ENCODE measurements at places on chromosomes 11 and 22.

DNA sequence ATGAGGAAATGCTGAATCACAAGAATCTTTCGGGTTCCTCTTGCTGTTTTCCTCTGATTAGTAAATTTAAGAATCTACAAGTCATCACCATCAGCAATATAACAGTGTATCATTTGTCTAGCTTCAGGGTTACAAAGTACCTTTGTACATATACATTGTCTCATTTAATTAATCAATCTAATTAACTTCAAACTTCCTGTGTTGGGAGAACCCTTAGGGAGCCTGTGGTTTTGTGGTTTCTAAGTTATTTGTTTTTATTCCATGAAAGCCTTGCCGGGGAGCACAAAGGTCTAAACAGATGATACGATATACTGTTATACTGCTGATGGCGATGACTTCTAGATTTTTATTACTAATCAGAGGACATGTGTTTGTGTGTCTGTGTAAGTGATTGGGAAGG lies 41.0 kb downstream of the TIMP3 start:
- no peak for DNase-seq

GRCh38 chr11:78535920-78536319 lies 38.7 kb downstream of the NARS2 start:
- no peak for DNase-seq

DNA sequence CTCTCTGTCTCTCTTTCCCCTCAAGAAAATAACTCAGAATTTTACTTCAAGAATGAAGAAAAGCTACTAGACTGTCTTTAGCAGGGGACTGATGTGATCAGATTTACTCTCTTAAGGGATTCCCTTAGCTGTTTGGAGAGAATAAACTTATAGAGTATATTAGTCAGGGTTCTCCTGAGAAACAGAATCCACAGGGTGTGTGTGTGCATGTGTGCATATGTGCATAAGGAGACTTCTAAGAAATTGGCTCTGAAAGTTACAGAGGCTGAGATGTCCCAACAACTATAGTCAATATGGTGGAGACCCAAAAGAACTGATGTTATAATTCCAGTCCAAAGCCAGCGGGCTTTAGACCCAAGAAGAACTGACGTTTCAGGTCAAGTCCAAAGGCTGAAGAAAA lies 43.1 kb upstream of the ARL14EP start:
- no peak for DNase-seq

DNA sequence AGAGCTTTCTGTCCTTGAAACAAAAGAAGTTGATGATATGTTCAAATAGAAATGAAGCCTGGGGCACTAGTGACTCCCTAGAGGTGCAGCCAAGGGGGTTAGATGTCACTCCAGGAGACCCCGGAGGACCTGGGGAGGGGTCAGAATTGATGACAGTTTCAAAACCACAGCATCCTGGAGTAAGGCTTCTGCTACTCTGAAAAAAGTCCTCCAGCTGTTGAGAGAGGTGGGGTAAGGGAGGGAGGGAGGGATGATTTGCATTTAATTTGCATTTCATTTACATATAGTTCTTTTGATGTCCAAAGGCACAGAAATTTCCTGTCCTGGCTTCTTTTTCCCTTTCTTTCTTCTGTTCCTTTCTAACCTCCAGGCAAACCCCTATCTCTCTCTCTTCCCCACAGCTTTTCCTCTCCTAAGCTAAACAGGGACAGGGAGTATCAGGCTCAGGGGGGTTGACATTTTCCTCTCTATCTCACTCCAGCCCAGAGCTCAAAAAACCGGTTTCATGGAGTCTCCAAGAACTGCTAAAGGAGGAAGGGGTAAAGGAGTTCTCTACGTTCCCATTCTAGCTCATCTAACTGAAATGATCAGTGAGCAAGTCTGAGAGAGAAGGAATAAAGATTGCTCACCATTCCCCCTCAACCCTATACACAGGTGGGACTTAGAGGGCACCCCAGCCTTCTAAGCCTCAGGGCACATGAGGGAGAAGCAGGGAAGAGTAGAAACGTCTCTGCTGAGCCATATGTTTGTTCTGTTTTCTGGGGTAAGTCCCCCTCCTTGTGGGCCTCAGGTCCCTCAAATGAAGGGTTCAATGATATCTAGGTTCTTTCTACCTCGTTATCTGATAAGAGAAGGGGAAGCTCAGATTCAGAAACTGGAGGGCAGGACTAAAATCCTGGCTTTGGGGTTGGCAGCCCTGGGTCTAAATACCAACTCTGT lies 3.5 kb upstream of the POU2F3 start:
- DNase-seq: no peak

DNA sequence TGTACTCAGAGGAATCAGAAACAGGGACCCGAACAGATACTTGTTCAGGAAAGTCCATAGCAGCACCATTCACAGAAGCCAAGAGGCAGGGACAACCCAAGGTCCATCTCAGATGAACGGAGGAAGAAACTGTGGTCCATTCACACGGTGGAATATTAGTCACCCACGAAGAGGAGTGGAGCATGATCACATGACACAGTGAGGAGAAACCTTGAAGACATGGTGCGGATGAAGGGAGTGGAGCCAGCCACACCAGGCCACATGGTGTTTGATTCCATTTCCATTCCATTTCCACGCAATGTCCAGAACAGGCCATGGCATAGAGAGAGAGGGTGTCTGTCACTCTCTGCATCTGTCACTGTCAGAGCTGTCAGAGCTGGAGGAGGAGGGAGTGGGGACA lies 30.7 kb downstream of the NADSYN1 start:
- DNase-seq: no peak

- no peak for DNase-seq
These were observed 204.8 kb downstream of the SWAP70 start for GRCh38 chr11:9868641-9869040.

DNA sequence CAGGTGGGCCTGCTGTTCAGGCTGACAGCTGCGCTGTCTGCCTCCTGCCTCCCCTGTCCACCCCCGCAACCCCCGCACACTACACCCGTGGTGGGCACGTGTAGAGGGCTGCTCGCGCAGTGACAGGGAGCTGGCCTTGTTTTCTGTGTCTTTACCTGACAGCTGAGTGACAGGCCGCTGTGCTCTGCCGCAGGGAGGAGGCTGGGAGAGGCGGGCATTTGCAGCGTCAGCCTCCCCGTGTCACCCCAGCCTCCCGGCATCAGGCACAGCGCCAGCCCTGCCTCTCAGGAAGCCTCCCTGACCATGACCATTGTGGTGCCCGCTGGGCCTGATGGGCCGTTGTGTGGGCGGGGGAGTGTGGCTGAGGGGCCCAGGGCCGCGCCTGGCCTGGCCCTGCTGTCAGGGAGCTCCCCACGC lies 32.0 kb upstream of the RELT start:
- DNase-seq: no peak

GRCh38 chr22:26205494-26205893 lies 36.2 kb downstream of the SEZ6L start:
- no peak for DNase-seq

GRCh38 chr11:69573761-69574607 lies 67.0 kb upstream of the CCND1 start:
- no peak for DNase-seq

DNA sequence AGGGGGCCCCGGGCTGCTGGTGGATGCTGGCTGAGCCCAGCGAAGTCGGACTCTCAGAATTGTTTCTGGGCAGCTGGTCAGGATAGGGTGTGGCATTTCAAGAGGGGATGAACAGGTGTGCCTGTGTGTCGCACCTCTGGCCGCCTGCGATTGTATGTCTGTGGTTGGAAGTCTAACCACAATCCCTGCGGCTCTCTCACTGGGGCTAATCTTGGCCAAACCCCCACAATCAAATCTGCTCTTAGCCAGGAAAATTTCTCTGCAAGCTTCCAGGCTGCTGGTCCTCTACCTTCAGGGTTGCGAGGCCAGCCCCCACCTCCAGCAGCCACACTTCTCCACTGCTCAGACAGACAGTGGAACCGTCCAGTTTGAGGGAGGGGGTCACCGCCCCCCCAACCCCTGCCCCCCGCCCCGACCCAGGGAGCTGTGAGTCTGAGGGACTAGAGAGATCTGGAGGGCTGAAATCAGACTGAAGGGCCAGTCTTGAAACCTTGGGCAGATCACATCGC lies 953 bp downstream of the ATG16L2 start:
- DNase-seq: no peak

DNA sequence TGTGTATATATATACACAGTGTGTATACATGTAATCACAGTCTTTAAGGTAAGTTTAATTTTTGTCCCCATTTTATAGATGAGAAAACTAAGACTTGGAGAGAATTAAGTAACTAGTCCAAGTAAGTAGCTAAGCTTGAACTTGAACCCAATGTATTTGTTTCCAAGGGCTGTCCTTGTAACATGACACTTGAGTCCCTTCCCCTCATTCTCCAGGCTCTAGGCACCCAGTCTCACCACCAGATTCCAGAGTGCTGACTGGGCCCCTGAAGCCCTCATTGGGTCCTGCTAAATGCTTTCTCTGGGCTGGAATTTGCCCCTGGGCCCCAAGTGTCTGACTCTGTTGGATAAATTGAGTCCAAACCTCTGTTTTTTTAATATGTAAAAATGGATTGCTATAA lies 45.5 kb downstream of the ADM start:
- DNase-seq: no peak

DNA sequence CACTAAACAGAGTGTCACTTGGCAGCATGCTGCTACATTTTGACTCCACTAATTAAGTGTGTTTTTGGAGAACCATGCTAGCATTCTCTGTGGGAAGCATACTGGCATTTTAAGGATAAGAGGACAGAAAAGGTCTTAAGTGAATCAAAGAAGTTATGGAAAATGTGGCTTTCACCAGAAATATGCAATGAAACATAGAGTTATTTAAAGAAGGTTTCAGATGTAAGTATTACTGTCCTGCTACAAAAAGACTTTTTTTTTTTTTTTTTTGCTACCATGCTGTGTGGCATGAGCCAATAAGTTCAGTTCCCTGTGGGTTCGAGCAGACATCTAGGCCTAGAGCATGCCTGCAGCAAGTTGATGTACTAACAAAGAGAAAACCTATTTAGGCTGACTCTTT lies 187.6 kb downstream of the MSANTD4 start:
- DNase-seq: no peak

GRCh38 chr11:86523738-86524619 lies 148.4 kb downstream of the ME3 start:
- no peak for DNase-seq

DNA sequence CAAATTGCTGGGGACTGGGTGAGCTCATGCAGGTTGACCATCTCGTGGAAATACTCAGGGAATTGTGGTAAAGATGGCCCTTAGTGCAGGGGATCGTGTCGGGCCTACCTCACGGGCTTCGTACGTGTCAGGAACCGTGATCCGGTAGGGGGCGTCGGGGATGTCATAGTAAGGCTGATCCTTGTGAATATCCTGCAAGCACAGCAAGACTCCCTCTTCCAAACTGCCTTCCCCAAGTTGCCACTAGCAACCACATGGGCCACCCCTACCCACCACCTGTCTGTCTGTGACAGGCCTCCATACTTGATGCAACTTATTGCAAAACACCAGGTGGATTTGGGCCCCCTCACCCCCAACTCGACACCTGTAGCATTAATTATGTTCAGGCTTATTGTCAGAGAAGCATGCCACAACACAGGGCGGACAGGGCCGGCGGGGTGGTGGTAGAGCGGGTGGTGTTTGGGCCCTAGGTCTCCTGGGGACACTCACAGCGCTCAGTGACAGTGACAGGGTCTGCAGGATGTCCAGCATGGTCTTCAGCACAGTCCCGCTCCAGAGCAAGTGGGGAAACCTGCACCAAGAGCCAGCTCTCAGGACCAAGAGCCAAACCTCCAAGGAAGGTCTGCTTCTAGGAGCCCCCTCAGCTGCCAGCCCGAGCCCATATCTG lies 22.6 kb upstream of the SERPIND1 start:
- DNase-seq: no peak

GRCh38 chr11:128559496-128560103 lies 27.8 kb downstream of the ETS1 start:
- DNase-seq: no peak

DNA sequence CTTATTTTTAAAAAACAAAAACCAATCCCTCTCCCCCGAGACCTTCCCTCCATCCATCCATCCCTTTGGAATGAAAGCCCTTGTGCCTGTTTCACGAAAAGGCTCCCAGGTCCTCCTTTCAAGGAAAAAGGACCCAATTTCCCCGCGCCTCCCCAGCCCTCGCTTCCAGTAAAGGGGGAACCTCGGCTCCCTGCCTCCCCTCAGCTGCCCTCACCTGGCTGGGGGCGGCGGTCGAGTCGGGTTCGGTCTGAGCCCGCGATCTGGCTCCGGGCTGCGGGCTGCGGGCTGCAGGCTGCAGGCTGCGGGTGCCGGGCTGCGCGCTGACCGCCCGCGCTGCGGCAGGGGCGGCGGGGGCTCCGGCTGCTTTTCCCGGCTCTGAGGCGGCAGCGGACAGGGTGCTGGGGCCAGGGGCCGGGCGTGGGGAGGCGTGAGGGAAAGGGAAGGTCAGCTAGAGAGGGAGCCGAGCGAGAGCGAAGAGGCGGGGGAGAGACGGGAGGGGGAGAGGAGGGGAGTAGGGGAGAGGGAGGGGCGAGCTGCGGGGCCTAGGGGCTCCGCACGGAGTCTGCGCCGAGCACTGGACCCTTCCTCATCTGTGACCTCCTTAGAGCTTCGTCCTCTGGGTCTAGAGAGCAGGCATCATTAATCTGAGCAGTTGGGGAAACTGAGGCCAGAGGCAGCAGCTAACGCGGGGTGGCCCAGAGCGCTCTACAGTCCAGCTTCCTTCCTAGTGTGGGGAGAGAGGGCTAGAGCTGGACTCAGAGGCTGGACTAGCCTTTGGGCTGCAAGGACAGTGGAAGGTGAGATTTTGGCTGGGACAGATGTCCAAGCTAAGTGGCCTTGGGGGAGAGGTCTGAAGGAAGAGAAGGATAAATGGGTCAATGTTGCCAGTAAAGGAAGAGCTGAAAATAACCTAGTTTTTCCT lies at the start of gene C1QTNF4:
Gene C1QTNF4 (minus strand): TSS at position 478 of the 922 bp plus-strand sequence. CDS start 3,601 bp downstream, outside the sequence.
- DNase-seq: no peak

DNA sequence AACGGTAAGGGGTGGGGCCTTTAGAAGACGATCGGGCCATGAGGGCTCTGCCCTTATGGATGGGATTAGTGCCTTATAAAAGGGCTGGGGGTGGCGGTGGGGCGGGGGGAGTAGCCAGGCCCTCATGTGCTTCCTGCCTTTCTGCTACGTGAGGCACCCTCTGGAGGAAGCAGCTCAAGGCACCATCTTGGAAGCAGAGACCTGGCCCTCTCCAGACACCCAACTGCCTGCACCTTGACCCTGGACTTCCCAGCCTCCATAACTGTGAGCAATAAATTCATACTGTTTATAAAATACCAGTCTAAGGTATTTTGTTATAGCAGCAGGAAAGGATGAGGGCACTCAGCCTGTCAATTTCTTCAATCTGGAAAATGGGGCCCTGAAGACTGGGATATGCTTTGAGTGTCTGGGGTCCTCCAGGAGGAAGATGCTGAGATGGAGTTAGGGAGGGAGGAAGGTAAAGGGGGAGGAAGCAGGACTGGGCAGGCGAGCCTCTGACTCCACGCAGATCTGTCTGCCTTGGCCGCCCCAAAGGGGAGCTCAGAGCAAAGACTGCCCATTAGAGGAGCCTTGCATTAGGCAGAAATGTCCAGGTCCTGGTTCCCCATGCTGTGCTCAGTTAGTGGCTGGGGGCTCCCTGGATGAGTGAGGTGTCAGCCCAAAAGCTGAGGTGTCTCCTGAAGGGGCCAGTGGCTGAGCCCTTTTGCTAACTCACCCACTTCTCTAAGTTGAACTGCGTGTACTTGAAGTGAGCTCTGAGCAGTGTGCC lies 5.3 kb downstream of the CABP2 start:
- no peak for DNase-seq

Data from stimulated activated CD8-positive, alpha-beta memory T cell treated with anti-CD3 and anti-CD28 coated beads, Interleukin-2, amount 100 ng/mL, for 1 hour (primary cell).